ENCODE measurements at places on chromosomes 13 and 19.

DNA sequence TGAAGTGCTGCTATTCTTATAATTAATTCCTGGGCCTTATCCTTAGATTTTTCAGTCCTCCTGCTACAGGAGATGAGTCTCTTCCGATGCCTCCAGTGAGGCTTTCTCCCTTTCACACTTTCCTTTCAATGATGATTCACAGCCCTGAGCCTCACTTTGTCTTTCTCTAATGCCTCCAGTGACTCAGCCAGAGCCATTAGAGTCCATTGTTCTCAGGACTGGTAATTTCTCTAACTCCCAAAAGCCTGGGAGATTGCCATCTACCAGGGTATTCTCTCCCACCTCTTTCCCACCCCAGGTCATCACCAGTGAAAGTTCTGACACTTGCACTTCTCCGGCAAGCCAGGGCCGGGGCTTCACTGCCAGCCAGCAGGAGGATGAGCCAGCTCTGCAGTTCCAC is 49.6 kb upstream of the ARGLU1 start:
- peak; percentile 48 for DNase-seq

DNA sequence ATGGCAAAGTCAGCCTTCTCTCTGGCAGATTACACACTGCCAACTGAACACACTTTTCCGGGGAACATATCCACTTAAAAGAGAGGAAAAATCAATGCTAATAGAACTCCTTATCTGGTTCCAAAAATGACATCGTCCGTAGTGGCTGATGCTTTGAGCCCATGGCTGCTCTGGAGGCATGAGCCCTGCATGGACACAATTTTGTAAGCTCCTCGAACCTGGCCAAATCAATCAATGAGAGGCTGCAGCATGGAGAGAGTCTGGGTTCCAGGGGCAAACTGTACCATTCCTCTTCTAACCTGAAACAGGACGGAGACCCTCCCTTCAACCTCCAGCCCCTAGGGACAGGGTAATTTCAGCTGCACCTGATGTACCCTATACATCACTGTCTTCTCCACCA is 21.0 kb upstream of the TSHZ3 start:
- no peak for DNase-seq

DNA sequence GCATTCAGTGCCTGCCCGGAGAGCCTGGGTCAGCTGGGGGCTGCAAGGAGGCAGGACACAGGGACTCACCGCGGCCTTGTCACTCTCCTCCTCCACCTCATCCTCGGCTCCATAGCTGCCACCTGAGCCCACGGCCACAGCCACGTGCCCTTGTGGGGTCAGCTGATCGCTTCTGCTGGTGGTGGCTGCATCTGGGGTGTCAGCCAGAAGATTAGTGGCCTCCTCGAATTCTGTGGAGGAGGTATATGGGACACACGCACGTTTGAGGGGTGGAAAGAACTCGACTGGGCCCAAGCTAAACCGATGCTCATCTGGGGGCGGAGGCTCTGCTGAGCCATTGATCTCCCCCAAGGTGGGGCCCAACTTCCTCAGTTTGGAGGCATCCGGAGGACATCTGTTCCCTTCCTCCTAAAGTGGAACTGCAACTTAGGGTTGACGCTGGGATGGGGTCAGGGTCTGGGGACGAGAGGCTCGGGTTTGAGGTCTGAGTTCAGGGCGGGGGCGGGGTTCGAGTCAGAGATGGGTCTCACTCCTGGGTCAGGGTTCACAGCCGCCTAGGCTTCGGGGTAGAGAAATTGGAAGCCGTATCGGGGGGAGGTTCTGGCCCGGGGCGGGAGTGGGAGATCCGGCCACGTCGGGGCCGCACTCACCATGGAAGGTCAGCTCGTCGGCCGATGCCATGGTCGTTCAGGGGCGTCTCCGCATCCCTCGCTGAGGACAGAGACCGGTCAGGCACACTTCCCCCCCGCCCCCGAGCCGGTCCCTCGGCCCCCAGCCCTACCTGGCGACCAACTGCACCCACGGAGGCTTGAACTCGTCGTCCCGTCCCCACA is 493 bp downstream of the YIPF2 start:
- DNase-seq: no peak

GRCh38 chr19:11747277-11747676 is 8.5 kb upstream of the ZNF823 start:
- DNase-seq: no peak

DNA sequence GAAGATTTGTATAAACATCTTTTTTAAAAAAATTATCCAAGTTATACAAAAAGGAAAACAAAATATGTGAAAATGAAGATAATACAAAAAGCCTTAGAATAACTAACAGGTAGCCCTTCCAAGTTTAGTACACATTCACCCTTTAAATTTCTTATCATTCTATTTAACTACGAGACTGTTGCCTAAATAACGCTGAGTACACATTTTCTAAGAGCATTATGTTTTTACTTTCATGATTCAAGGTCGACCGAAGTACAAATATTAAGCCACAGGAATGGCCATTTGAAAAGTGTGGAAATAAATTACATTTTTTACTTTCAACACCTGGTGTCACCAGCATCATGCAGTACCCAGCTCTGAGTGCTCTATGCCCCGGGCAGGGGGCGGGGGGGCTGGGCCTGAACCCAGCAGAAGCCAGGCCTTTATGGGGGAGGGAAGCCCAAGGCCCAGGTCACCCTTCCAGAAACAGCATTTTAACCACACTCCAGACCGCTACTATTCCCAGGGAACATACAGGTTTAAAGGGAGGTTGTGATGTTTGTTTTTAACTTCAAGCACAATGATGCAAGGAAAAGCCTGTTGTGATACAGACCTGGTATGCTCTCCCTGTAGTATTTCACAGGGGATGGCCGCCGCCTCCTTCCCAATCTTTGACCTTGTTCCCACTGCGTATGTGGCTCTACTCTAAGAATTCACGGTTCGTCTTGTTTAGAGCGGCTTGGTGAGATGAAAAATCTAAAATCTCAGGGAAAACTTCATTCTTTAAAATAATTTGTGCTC is 24.0 kb downstream of the GGACT start:
- DNase-seq: no peak

DNA sequence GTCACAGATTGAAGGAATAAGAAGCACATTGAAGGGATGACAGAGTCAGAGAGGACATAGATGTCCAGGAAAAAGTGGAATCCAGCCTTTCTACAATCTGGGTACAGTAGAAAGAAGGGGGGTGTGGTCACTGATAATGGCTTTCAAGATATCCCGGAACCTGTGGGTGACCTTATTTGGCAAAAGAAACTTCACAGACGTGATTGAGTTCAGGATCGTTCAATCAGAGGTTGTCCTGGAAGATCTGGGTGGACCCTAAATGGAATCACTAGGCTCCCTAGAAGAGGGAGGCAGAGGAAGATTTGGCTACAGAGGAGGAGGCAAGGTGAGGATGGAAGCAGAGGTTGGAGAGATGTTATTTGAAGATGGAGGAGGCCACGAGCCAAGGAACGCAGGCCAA is 13.0 kb upstream of the SYCN start:
- DNase-seq: no peak

DNA sequence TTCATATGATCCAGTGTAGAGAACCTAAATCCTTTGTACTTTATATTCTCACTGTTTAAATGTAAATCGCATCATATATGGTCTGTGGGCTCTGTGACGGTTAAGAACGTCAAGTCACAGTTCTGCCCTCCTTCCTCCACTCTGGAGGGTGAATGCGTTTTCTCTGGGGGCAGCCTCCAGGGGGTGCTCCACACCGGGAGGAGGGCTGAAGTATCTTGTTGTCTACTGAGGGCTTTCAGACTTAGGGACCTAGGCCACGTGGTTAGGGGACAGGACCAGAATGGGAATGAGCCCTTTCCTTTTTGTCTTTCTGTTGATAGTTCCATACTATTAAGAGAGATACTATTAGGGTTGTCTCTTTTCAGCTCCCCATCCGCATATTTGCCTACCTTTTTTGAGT is 504.9 kb downstream of the FGF9 start:
- no peak for DNase-seq

GRCh38 chr13:36193151-36193855 is 21.1 kb downstream of the SOHLH2 start:
- DNase-seq: no peak

GRCh38 chr13:28650284-28650683 is 8.6 kb upstream of the POMP start:
- no peak for DNase-seq

DNA sequence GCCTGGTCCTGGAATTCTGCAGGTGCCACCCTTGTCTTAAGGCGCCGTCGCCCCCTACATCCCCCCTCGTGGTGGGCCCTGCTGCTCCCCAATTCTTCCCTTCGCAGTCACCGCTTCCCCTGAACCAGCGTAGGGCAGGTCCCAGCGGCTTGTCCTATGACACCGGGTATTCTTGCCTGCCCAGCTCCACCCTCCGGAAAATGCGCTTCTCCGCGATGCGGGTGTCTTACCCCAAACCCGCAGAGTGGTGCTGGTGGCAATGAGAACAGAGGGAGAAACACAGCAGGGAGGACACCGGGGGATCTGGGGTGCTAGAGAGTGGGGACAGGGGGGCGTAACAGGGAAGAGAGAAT is 9.0 kb downstream of the ZNF808 start:
- no peak for DNase-seq

- peak; percentile 95 for DNase-seq
These were observed 598 bp upstream of the LPAR2 start for GRCh38 chr19:19628501-19629134.

- no peak for DNase-seq
These were observed 1463.4 kb upstream of the PCDH20 start for GRCh38 chr13:62879071-62879470.

- DNase-seq: no peak
These were observed 15.1 kb downstream of the ILF3 start for GRCh38 chr19:10669246-10669645.

- DNase-seq: no peak
These were observed 496.4 kb downstream of the FOXO1 start for GRCh38 chr13:40170091-40170490.

DNA sequence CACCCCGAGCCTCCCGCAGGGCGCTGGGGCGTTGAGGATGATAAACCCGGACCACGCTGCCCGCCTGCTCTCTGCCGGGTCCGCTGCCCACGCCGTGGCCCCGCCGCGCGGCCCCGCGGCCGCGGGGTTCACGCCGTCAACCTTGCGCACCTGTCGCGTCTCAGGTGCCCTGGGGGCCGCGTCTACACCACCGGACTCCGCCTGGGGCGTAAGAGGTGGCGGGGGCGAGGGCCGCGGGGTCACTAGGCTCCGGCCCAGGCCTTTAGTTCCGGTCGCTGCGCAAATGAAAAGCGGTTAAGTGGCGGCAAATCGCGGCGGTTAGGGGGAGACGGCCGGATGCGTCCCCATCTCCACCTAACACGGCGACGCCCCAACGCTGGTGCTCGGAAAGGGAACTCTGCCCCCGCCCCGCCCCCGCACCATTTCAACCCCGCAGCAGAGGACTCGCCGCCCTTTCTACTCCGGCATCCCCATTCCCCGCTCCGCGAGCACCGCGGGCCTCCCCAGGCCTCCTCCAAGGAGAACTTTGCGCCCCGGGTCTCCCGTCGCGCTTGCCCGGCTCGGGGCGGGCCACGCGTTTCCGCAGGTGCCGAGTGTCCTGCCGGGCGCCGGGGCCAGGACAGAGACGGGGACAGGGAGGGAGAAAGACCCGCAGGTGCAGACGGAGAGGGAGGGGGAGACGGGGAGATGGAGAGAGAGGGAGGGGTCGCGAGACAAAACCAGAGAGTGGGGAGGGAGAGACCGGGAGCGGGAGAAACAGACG is 4.3 kb downstream of the ONECUT3 start:
- DNase-seq: no peak

- DNase-seq: no peak
These were observed 578.2 kb downstream of the MYO16 start for GRCh38 chr13:109207622-109208021.

- no peak for DNase-seq
These were observed 350.9 kb downstream of the SUCLA2 start for GRCh38 chr13:47650209-47650608.

DNA sequence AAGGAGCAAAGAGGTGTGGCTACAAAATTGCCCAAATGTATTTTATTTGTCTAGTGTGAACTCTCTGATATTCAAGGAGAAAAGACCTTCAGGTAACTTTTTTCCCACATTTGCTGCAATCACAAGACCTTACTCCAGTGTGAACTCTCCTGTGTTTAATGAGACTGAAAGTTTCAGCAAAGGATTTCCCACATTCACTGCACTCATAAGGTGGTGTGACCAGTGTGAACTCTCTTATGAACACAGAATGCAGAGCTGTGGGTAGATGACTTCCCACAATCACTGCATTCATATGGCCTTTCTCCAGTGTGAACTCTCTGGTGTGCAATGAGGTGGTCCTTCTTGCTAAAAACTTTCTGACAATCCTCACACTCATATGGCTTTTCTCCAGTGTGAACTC is 16.4 kb downstream of the ZNF814 start:
- DNase-seq: no peak

- DNase-seq: peak; percentile 43
These were observed 27.5 kb upstream of the KATNAL1 start for GRCh38 chr13:30334663-30335386.

DNA sequence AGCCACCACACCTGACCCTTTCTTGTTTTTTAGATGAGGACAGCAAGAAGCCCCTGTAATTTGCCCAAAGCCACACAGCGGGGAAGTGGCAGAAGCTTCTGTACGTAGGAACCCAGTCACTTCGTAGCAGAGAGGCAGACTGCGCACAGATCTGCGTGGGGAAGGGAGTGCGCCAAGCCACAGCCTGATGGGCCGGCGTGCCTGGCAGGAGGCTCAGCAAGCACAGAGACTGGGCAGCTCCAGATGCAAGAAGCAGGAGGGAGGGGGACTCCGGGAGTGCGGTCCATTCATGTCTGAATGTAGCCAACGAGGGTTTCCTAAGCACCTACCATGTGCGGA is 347 bp upstream of the TJP3 start:
- DNase-seq: no peak

GRCh38 chr19:46291829-46292228 is 5.0 kb upstream of the HIF3A start:
- no peak for DNase-seq

All from H9 (cell line).